ENCODE measurements at places on chromosomes 13 and 19. TPM values are rescaled to one million over a fixed set of nuclear protein-coding genes. Genes with fewer than 3 reads are reported as not detected.

- no peak overlapping the region for H3K27ac ChIP-seq
- H3K27me3 ChIP-seq, result peaks cover 26% of the 10 kb centered on the region
- peaks cover 6% of the 10 kb centered on the region for H3K36me3 ChIP-seq
Observed at GRCh38 chr19:11479090-11479897, 1.6 kb downstream of the ELAVL3 start.

DNA sequence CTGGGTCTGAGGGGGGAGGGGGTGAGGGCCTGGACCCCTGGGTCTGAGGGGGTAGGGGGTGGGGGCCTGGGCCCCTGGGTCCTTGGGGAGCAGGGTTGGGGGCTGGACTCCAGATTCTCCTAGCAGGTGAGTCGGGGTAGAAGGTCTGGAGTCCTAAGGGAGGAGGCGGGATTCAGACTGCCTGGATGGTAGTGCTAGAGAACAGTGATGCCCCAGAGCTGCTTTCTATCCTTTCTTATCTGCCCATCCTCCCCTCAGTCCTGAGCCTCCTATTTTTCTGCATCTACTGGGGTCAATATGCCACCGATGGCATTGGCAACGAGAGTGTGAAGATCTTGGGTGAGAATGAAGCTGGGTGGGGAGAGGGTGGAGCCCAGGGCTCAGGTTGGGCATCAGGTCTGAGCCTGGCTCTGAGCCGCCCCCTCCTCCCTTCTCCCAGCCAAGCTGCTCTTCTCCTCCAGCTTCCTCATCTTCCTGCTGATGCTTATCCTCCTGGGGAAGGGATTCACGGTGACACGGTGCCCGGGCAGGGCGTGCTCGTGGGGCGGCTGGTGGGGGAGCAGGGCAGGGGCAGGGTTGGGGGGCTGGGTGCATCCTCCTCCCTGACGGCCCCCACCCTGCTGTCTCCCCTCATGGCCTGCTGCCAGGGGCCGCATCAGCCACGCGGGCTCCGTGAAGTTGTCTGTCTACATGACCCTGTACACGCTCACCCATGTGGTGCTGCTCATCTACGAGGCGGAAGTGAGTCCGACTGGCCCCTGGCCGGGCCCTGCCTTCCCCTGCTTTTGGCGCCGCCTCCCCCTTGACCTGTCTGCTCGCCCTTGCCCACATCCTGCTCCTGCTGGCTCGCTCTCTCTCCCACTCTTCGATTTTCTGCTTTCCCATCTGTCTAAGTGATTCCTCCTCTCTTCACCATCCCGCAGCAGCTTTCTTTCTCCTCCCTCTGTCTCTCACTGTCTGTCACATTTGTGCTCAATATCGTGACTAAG is 3.4 kb downstream of the TMEM145 start:
- no peaks in the 10 kb centered on the region for H3K36me3 ChIP-seq
- DNase-seq, result peak; percentile 33
- H3K4me1 ChIP-seq, result peaks cover 21% of the 10 kb centered on the region
- H3K27me3 ChIP-seq, result peaks cover 28% of the 10 kb centered on the region
- H3K4me3 ChIP-seq, result peak overlapping the region; percentile 37
- peak overlapping the region; percentile 69 for H3K27ac ChIP-seq

GRCh38 chr19:50858886-50859285 is 4.2 kb downstream of the KLK3 start:
- H3K36me3 ChIP-seq, result no peaks in the 10 kb centered on the region
- no peak for DNase-seq
- H3K27me3 ChIP-seq, result peaks cover 43% of the 10 kb centered on the region

- H3K36me3 ChIP-seq, result peaks cover 39% of the 10 kb centered on the region
- DNase-seq, result no peak
- no peak overlapping the region for H3K4me3 ChIP-seq
- peaks cover 1% of the 10 kb centered on the region for H3K27me3 ChIP-seq
- no peaks in the 10 kb centered on the region for H3K4me1 ChIP-seq
Observed at GRCh38 chr19:57380923-57381322, 8.7 kb upstream of the ZNF548 start.

DNA sequence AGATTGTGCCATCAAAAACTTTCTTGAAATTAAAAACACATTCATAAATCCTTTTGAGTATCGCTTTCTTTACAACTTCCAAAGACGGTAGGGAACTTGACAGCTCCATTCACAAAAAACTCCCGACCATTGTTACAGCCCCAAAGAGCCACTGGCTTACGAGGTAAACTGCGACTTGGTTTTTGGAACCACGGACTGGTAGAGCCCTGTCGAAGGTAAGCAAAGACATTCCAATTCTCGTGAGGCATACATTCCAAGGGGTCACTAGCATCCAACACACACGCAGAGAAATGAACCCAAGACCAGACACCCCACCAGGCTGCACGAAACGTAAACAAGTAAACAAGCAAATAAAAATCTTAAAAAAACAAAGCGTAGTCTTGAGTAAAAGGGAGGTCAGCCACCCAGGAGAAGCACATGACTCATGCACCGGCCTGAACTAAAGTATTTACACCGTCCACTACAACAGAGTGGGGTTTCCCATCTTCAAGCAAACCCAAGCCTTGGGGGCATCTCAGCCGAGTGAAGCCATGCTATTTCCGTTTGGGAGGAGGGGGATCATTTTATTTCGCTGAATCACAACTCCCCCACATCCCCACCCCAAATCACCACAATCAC is 1.4 kb downstream of the BRD4 start:
- H3K4me1 ChIP-seq, result peaks cover 45% of the 10 kb centered on the region
- peak overlapping the region; percentile 87 for H3K4me3 ChIP-seq
- no peaks in the 10 kb centered on the region for H3K27me3 ChIP-seq
- no peak for DNase-seq
- H3K27ac ChIP-seq, result peak overlapping the region; percentile 97

GRCh38 chr13:90510319-90510718 is 837.2 kb upstream of the MIR17HG start:
- H3K36me3 ChIP-seq, result no peaks in the 10 kb centered on the region
- H3K27ac ChIP-seq, result no peak overlapping the region
- no peak overlapping the region for H3K4me3 ChIP-seq
- no peaks in the 10 kb centered on the region for H3K27me3 ChIP-seq
- no peak for DNase-seq

DNA sequence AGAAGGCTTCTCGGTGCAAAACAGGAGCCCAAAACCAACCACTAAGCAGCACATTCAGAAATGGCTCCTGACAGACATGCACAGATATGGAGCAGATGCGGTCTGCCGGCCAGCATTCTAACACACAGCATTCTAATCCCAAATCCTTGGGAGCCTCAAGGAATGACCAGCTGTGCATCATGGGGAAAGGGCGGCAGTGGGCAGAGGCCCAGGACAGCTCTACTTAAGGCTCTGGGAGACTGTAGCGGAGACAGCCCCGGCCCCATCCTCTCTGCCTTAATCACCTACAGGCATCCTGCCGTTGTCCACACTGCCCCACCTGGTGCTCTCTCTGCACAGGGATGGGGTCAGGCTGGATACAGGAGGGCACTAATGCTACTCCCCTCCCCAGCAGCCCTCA is 1016.0 kb downstream of the UQCRFS1 start:
- no peak for DNase-seq
- no peak overlapping the region for H3K4me3 ChIP-seq
- H3K27ac ChIP-seq, result no peak overlapping the region

GRCh38 chr13:112213467-112214255 is 146.7 kb downstream of the SOX1 start:
- no peak for DNase-seq
- no peaks in the 10 kb centered on the region for H3K36me3 ChIP-seq
- peaks cover 4% of the 10 kb centered on the region for H3K27me3 ChIP-seq
- H3K4me1 ChIP-seq, result no peaks in the 10 kb centered on the region
- no peak overlapping the region for H3K27ac ChIP-seq
- no peak overlapping the region for H3K4me3 ChIP-seq

DNA sequence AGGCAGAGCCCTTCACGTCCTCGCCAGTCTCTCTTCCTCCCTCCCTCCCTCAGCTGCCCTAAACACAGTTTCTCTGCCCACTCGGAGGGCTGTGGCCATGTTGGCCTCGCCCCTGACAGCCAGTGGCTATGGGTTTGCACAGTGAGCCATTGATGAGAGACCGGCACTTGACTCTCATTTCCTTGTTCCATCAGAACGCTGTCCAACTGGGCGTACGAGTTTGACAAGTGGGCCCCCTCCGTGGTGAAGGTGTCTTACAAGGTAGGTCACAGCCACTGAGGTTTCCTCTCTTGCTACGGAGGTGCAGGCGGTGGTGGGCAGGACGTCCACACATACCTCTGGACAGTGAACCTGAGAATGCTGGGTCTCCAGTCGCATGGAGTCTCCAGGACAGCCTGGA is 57.9 kb downstream of the SMARCA4 start:
- H3K36me3 ChIP-seq, result peaks cover 33% of the 10 kb centered on the region
- H3K4me1 ChIP-seq, result no peaks in the 10 kb centered on the region
- no peak overlapping the region for H3K27ac ChIP-seq
- no peaks in the 10 kb centered on the region for H3K27me3 ChIP-seq
- DNase-seq, result no peak

- peaks cover 2% of the 10 kb centered on the region for H3K27me3 ChIP-seq
- no peaks in the 10 kb centered on the region for H3K4me1 ChIP-seq
Observed at GRCh38 chr13:108352599-108352998, 83.1 kb downstream of the TNFSF13B start.

DNA sequence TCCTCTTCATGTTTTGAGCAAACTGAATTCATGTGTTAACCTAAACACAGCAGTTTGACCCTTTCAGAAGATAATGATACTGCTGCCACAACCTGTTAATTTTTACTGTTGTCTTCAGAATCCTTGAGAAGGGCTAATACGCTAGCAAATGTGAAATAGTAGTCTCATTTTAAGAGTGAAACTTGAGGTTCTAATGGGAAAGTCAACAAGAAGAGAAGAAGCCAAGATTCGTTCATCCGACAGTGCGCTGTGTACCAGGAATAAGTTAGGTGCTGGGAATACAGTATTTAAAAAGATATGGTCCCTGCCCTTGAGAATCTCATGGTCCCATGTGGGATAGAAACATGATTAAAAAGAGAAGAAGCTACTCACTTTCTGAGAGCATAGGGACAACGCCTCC is 134.4 kb downstream of the KL start:
- H3K4me3 ChIP-seq, result no peak overlapping the region
- no peaks in the 10 kb centered on the region for H3K36me3 ChIP-seq
- H3K27ac ChIP-seq, result no peak overlapping the region
- H3K27me3 ChIP-seq, result peaks cover 15% of the 10 kb centered on the region
- H3K4me1 ChIP-seq, result peaks cover 5% of the 10 kb centered on the region
- DNase-seq, result no peak

DNA sequence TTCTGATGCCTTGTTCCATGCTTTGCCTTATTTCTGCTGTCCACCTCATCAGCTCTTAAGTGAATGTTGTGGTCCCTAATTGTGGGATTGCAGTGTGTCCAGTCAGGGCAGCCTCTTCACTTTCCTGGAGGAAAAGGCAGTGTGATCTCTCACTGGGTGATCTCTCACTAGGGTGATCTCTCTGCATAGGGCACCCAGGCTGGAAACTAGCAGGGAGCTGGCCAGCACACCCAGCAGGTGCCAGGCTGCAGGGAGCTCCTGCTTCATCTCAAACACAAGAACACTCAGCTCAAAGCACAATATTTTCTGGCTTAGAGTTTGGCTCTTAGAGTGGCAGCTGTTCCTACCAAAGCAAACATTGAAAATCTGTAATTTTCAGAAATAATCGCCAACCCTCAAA is 36.5 kb upstream of the TSHZ3 start:
- no peak for DNase-seq
- no peak overlapping the region for H3K4me3 ChIP-seq
- peaks cover 10% of the 10 kb centered on the region for H3K27me3 ChIP-seq
- H3K4me1 ChIP-seq, result no peaks in the 10 kb centered on the region
- H3K36me3 ChIP-seq, result no peaks in the 10 kb centered on the region
- H3K27ac ChIP-seq, result no peak overlapping the region

DNA sequence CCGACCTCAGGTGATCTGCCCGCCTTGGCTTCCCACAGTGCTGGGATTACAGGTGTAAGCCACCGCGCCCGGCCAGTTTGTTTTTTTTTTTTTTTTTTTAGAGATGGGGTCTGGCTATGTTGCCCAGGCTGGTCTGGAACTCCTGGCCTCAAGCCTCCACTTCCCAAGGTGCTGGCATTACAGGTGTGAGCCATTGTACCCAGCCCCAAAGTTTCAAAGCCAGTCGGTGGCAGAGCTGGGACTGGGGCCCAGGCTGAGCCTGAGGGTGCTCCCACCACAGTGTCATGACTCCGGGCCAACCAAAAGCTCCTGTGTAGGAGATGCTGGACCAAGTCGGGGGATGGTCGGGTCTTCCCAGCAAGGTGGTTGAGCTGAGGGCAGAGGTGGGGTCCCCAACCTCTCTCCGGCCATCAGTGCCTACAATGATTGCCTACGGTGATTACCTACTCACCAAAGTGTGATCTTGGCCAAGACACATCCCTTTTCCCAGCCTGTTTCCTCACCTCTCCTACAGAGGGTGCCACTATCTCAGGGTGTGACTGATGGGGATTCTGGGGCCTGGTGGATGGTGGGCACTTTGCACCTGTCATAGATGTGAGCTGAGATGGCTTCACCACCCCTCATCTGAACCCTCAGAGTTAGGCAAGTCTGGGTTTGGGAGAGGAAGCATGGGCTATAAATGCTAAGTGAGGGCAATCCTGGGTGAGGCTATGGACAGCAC is 5.9 kb upstream of the SAMD1 start:
- no peaks in the 10 kb centered on the region for H3K27me3 ChIP-seq
- no peak for DNase-seq
- H3K4me1 ChIP-seq, result peaks cover 10% of the 10 kb centered on the region
- peaks cover 23% of the 10 kb centered on the region for H3K36me3 ChIP-seq

DNA sequence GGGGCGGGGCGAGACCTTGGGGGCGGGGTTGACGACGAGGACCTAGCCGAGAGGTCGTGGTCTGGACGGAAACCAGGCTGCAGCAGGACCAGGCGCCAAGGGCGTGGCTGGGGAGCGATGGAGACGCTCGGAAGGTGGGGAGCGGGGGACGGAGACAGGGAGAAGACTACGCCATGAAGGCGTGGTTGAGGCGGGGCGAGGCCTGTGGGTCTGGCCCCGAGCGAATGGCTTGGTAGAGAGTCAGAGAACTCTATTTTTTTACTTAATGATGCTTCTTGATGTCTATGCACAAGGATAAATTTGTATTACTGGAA is 674 bp upstream of the FBXL12 start:
- H3K4me3 ChIP-seq, result peak overlapping the region; percentile 92
- DNase-seq, result no peak
- H3K4me1 ChIP-seq, result peaks cover 24% of the 10 kb centered on the region

GRCh38 chr19:1074544-1075283 is 7.7 kb downstream of the ARHGAP45 start:
- peaks cover 58% of the 10 kb centered on the region for H3K4me1 ChIP-seq
- peak overlapping the region; percentile 83 for H3K27ac ChIP-seq
- H3K36me3 ChIP-seq, result peaks cover 59% of the 10 kb centered on the region
- peak overlapping the region; percentile 24 for H3K4me3 ChIP-seq

The C13orf42 gene
- not detected for total RNA-seq

The CADM4 gene
- 0.22 TPM for total RNA-seq

The NFIC gene
- 20.8 TPM for total RNA-seq

The ZIC2 gene
- not detected for total RNA-seq

The KLK12 gene
- not detected for total RNA-seq

The LYL1 gene
- 3.9 TPM for total RNA-seq

The COL5A3 gene
- total RNA-seq, result 2.7 TPM

The SULT2A1 gene
- not detected for total RNA-seq

The GTF2F1 gene
- 50.4 TPM for total RNA-seq

The ERCC1 gene
- 46.5 TPM for total RNA-seq

The ZNF615 gene
- total RNA-seq, result 8.3 TPM

Measured in activated CD8-positive, alpha-beta T cell treated with anti-CD3 and anti-CD28 coated beads for 36 hours (primary cell).